ENCODE measurements at places on chromosomes 3 and 15. TPM values are rescaled to one million over a fixed set of nuclear protein-coding genes. Genes with fewer than 3 reads are reported as not detected.

GRCh38 chr3:145182196-145182911 is 978.6 kb downstream of the PLOD2 start:
- no peaks in the 10 kb centered on the region for H3K36me3 ChIP-seq
- H3K27me3 ChIP-seq: no peaks in the 10 kb centered on the region
- no peak overlapping the region for H3K27ac ChIP-seq
- DNase-seq: no peak
- H3K4me1 ChIP-seq: no peaks in the 10 kb centered on the region

- no peaks in the 10 kb centered on the region for H3K4me1 ChIP-seq
- H3K36me3 ChIP-seq: peaks cover 2% of the 10 kb centered on the region
- no peak overlapping the region for H3K27ac ChIP-seq
- H3K27me3 ChIP-seq: no peaks in the 10 kb centered on the region
These were observed 91.5 kb downstream of the ATG7 start for GRCh38 chr3:11363715-11364114.

Gene ISG20
- polyA plus RNA-seq: 85.7 TPM

DNA sequence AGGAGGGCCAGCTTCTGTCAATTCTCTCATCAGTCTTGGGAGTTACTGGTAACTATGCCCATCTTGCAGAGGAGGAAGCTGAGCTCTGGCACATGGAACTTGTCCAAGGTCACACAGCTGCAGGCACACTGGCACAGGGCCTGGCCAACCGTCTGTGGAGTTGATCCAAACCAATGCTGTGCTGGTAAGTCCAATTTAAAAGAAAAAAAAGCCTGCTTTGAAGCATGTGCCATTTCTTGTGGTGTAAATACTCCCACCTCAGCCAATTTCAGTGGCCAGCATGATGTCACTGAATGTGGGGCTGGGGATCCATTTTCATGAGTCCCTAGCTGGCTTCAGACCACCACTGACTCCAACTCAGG is 83.4 kb downstream of the CHSY1 start:
- no peaks in the 10 kb centered on the region for H3K36me3 ChIP-seq
- H3K4me1 ChIP-seq: peaks cover 8% of the 10 kb centered on the region
- no peak for DNase-seq
- no peak overlapping the region for H3K27ac ChIP-seq
- no peak overlapping the region for H3K4me3 ChIP-seq

Gene ISLR
- polyA plus RNA-seq: 1.8 TPM

DNA sequence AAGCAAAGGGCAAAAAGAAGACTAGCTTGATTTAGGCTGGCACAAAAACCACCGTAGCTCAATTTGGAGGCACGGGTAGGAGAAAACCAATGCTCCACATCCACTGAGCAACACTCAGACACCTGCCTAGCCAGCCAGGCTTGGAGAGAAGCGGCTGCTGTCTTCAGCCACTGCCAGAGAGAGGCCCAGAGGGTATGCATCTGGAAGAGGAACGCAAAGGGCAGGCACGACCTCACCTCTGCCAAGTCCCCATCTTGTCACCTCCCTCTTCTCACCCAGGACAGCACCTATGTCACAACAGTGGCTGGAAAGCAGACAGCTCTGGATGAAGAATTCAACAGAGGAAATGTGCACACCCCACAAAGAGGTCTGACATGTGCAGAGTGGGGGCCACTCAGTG is 93.5 kb downstream of the ADAMTS17 start:
- no peaks in the 10 kb centered on the region for H3K27me3 ChIP-seq
- no peak overlapping the region for H3K4me3 ChIP-seq
- H3K27ac ChIP-seq: no peak overlapping the region
- no peaks in the 10 kb centered on the region for H3K36me3 ChIP-seq

Gene DTWD1
- polyA plus RNA-seq: 29.2 TPM

Gene SERP1
- 252 TPM for polyA plus RNA-seq

DNA sequence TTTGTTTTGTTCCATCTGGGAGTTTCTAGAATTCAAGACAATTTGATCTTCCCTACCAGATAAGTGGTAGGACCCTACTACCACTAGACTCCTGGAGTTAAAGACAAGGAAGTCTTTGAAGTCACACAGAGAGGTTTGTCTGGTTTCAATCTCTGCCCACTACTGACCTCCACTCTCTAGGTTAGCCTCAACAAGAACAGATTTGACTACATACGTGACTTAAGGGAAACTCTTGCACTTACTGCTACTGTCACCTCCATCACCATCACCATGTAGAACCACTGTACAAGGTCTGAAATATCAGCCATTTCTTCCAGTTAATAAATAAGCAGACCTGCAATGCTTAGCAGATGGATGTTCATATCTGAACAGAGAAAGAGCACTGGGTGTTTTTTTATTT is 148.3 kb upstream of the ARHGEF26 start:
- no peak for DNase-seq
- H3K36me3 ChIP-seq: no peaks in the 10 kb centered on the region
- no peak overlapping the region for H3K27ac ChIP-seq
- no peak overlapping the region for H3K4me3 ChIP-seq
- H3K27me3 ChIP-seq: no peaks in the 10 kb centered on the region
- peaks cover 33% of the 10 kb centered on the region for H3K4me1 ChIP-seq

Gene TF
- polyA plus RNA-seq: not detected
